Immature natural killer cell (primary cell): ENCODE measurements at places on chromosomes 7 and 10. TPM values are rescaled to one million over a fixed set of nuclear protein-coding genes. Genes with fewer than 3 reads are reported as not detected.

GRCh38 chr7:5213286-5213645 lies 23.2 kb downstream of the WIPI2 start:
- DNase-seq: no peak

- DNase-seq: no peak
Measured at GRCh38 chr10:7567911-7568620, 98.7 kb downstream of the ITIH5 start.

GRCh38 chr7:77674878-77675277 lies 21.4 kb upstream of the RSBN1L start:
- no peak for DNase-seq

- peak; percentile 48 for DNase-seq
Measured at GRCh38 chr10:104327745-104328645, 10.3 kb downstream of the ITPRIP start.

- no peak for DNase-seq
Measured at GRCh38 chr7:134730411-134730829, 49.0 kb upstream of the CALD1 start.

- DNase-seq: no peak
Measured at GRCh38 chr7:39888171-39888853, 61.7 kb upstream of the CDK13 start.

DNA sequence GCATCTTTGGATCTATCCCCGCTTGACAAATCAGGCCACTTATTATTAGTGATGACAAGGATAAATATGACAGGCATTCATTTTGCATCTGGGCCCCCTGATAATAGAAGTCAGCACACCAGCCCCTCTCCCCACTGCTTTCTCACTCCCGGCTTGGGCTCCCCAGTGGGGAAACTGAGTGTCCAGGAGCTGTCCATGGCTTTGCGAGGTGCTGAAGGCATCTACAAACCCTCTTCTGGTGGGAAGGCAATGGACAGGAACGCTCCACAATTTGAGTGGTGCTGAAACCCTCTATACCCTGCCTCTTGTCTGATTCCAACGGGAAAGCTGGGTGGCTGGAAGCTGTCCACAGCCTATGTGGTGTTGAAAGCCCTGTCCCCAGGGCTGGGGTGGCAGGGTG lies 61.7 kb upstream of the PCBD1 start:
- no peak for DNase-seq

DNA sequence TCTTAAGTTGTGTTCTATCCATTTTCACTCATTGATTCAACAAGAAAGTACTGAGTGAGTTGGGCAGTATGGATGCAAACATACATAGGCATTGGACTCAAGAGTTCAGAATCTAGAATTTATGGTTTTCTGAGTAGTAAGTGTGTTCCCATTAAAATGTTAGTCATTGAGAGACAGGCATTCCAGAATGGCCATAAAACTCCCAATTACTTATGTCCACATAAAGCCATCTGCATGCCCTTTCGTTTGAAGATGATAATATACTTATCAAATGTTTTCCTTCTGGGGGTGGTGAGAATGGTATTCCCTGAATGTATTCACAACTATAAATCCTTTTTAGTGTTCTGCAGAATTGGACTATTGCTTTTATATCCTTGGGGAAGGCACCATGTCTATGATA lies 131.6 kb downstream of the CD36 start:
- DNase-seq: no peak

- no peak for DNase-seq
Measured at GRCh38 chr7:151736403-151736909, 140.5 kb downstream of the PRKAG2 start.

DNA sequence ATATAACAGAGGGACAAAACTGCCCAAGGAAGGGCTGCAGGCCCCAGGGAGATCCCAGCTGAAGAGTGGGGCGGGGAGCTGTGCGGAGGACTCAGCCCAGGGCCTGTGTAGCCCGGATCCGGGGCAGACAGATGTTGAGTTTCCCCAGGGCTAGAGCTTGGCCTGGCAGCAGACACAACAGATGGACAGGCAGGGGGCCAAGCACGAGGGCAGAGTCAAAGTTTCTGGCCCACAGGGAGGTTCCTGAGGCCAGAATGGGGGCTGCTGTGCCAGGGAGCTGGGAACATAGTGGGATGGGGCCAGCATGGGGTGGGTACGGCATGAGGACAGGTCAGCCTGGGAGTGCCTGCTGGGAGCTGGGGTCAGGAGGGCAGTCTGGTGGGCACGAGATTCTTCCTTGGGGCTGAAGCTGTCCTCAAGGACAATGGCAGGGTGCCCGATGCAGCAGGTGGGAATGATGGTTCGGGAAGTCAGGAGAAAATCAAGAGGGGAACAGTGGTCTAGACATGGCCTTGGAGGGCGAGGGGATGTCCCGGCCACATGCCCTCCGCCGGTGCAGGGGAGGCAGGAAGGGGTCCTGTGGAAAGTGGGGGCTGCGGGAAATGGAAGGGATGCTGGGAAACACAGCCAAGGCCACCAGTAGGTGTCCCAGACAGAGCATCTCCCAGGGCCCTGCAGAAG lies 519.1 kb upstream of the FOXK1 start:
- no peak for DNase-seq

DNA sequence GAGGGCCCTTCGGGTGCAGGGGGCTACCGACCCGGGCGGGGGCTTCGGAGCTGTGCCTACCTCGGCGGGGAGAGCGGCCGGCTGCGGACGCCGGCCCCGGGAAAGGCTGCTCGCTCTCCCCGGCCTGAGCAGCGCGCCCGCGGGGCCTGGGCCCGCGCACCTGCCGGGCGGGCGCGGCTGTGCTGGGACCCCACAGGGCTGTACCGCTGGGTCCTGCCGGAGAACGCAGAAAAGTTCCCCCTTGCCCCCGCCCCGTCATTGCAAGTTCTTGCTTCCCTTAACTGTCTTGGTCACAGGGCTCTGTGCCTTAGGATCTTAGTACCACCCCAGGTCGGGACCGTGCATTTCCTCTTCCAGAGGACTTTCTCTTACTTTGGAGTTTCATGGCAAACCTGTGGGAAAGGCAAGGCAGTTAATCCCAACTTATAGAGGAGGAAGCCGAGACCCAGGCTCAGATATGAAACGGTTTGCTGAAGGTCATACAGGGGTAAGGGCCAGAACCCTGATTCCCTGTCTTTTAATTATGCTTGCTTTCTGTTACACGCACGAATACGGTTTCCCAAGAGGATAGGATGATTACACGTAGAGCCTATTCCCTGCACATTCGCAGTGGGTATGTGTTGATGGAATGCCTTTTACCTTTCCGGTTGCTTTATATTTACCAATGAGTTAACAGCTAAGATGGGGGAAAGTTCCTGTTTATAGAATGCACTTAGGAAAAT lies 652 bp downstream of the PCGF5 start:
- DNase-seq: no peak

DNA sequence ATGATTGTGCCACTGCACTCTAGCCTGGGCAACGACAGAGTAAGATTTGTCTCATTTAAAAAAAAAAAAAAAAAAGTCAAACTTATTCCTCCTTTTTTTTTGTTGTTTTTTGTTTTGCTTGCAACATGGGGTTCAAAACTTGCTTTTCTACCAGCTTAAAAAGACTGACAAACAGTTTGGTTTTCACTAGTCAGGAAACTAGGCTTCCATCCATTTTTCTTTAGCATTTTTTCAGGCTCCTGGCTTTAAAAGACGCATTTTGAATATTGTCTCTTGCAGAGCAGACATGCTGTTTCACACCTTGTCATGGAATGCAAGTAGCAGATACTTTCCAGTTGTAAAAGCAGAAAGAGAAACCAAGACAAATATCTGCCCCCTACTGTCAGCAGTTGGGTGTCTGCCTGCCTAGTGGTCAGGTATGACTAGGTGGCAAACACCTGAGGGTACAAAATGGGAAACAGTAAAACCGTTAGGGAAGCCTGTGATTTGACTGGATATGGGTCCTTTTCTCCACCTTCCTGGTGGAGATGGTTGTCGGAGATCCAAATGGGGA lies 139.9 kb downstream of the CCDC71L start:
- DNase-seq: no peak

GRCh38 chr10:48468130-48468790 lies 136.6 kb downstream of the ARHGAP22 start:
- DNase-seq: no peak

GRCh38 chr7:36110584-36110983 lies 42.5 kb upstream of the EEPD1 start:
- no peak for DNase-seq

- DNase-seq: no peak
Measured at GRCh38 chr7:600149-601035, 80.7 kb upstream of the PDGFA start.

DNA sequence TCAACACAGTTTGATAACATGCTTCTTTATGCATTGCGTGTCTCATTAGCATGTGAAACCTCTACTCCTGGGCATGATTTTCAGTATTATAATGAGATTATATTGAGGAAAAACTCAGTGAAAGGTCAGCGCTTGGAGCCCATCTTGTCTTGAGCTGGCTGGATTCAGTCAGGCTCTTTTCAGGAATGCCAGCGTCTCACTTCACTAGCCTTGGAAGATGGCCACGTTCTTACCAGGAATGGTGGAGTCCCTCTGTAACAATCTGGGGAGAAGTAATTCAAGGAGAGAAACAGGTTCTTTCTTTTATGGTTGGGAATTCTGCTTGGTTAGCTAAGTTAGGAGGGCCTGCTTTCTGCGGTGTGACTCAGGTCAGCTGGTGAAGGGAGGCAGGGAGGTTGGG lies 241.0 kb downstream of the GALNT17 start:
- DNase-seq: no peak

GRCh38 chr7:79619216-79619615 lies 165.7 kb upstream of the MAGI2 start:
- DNase-seq: no peak

- DNase-seq: no peak
Measured at GRCh38 chr10:7117806-7118674, 292.8 kb downstream of the SFMBT2 start.

- DNase-seq: no peak
Measured at GRCh38 chr7:1170741-1171501, 10.9 kb upstream of the ZFAND2A start.

Gene BAMBI
- polyA plus RNA-seq: 0.23 TPM

Gene TAS2R39
- not detected for polyA plus RNA-seq

Gene ADCY1
- not detected for polyA plus RNA-seq

Gene CRTAC1
- not detected for polyA plus RNA-seq

Gene TMEM225B
- polyA plus RNA-seq: 6.5 TPM

Gene CASP2
- 8.8 TPM for polyA plus RNA-seq

Gene BMPR1A
- polyA plus RNA-seq: 2.2 TPM
